H9 (cell line): ENCODE measurements at places on chromosomes 13 and 19. TPM values are rescaled to one million over a fixed set of nuclear protein-coding genes. Genes with fewer than 3 reads are reported as not detected.

DNA sequence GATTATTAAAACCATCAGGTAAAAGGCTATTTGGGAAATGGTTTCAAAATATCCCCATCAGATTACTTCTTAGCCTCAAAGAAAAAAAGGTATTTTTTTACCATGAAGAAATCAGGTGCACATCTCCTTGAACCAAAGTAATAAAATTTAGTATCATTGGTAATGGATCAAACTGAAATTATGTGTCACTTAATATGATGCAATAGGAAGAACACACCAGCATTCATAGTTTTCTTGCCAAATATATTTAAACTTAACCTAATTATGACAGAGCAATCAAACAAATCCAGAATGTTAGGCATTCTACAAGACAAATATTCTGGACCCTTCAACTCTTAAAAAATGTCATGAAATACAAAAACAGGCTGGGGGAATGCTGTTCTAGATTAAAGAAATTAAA, 4.1 kb upstream of the ZNF420 start:
- no peak overlapping the region for H3K4me3 ChIP-seq
- H3K27me3 ChIP-seq: no peaks in the 10 kb centered on the region
- DNase-seq: no peak
- H3K36me3 ChIP-seq: peaks cover 8% of the 10 kb centered on the region
- H3K27ac ChIP-seq: no peak overlapping the region
- no peaks in the 10 kb centered on the region for H3K4me1 ChIP-seq

DNA sequence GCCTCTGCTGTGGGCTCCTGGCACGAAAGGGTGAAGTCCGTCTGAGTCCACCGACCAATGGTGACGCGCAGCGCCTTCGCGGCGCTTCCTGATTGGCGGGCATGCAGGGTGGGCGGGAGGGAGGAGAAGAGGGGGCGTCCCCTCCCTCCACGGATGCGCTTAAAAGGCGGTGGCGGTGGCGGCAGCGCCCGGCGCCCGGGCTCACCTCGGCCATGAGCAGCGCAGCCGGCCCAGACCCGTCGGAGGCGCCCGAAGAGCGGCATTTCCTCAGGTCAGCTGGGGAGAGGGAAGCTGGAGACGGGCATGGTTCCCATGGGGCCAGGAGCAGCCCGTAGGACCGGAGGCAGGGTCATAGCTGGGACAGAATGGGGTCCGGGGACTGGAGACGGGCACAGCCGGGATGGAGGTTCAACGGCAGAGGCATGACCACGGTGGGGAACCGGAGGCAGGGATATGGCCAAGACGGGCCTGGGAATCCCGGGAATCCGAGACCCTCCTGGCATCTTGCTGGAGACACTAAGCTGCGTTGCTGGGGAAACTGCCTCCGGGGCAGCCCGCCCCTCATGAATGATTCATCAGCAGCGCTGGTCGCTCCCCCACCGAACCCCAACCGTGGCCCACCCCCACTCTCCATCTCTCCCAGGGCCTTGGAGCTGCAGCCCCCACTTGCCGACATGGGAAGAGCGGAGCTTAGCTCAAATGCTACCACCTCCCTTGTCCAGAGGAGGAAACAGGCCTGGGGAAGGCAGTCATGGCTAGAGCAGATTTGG, at the start of gene YJEFN3:
YJEFN3 (plus strand) TSS at position 191 of the 770 bp plus-strand sequence; CDS start at position 213, 22 bp downstream.
- no peaks in the 10 kb centered on the region for H3K27me3 ChIP-seq
- no peaks in the 10 kb centered on the region for H3K4me1 ChIP-seq
- H3K36me3 ChIP-seq: peaks cover 44% of the 10 kb centered on the region
- H3K4me3 ChIP-seq: peak within 1 kb of the TSS; percentile 16; the same call in 1 of the 3 replicates
- DNase-seq: peak; percentile 91

GRCh38 chr13:90032841-90033493, 1314.5 kb upstream of the MIR17HG start:
- DNase-seq: peak; percentile 32
- H3K36me3 ChIP-seq: peaks cover 12% of the 10 kb centered on the region
- H3K27me3 ChIP-seq: no peaks in the 10 kb centered on the region
- no peak overlapping the region for H3K27ac ChIP-seq
- no peaks in the 10 kb centered on the region; the same call in 1 of the 2 replicates for H3K4me1 ChIP-seq

DNA sequence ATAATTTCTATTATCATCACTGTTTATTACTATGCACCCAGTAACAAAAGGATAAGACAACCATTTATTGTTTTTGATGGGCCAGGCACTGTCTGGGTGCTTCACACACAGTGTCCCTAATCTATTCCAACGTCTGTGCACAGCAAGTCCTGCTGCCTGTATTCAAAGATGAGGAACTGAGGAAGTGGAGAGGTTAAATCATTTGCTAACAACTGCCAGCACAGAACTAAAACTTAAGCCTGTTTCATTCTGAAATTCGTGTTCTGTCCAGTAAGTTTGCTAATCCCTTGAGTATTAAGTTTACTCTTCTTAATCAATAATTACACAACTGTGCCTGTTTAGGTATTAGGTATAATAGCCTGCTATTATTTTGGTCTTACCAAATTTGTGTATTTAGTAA, 41.9 kb downstream of the TEX26 start:
- no peak overlapping the region for H3K4me3 ChIP-seq
- no peak for DNase-seq
- H3K4me1 ChIP-seq: no peaks in the 10 kb centered on the region

The ZNF728 gene
- not detected in 2 replicates for total RNA-seq

The GSX1 gene
- total RNA-seq: not detected in 2 replicates
